ENCODE measurements at places on chromosomes 5 and 9. TPM values are rescaled to one million over a fixed set of nuclear protein-coding genes. Genes with fewer than 3 reads are reported as not detected.

- DNase-seq, result no peak
- H3K4me1 ChIP-seq, result no peaks in the 10 kb centered on the region
- no peak overlapping the region for H3K4me3 ChIP-seq
- no peak overlapping the region for H3K27ac ChIP-seq
- H3K27me3 ChIP-seq, result no peaks in the 10 kb centered on the region
- H3K36me3 ChIP-seq, result no peaks in the 10 kb centered on the region
Measured at GRCh38 chr9:119818726-119819435, 449.6 kb upstream of the BRINP1 start.

GRCh38 chr5:76471406-76471805 lies 68.3 kb downstream of the IQGAP2 start:
- H3K27me3 ChIP-seq, result no peaks in the 10 kb centered on the region
- H3K4me1 ChIP-seq, result no peaks in the 10 kb centered on the region
- no peaks in the 10 kb centered on the region for H3K36me3 ChIP-seq

DNA sequence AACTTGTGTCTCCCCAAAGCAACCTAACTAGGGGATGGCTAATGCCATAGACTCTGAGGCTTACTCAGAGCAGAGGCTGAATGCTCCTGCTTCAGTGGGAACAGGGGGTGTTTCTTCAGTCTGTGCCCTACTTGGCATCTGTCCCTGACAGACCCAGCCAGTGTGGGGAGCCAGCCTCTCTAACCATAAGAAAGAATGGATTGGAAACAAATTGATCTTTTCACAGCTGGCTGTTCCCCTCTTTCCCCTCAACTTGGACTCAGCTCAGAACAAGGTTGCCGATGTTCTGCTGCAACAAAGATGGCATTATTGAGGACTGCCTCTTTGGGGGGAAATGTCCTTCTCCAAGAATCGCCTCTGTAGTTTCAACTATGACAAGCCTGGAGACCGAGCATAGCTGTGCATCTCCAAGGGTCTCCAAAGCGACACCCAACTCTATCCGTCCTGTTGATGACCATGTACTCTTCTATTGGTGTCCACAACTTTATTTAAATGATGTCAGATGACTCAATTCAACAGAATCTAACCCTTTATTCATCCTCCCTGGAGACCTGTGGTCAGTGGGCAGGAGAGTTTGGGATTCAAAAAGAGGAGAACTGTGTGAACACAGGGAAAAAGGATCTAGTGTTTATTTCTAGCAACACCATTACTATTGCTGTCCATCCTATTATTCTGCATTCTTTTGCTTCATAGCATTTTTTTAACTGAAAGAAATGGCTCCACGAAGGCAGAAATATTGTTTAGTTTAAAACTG lies 24.7 kb upstream of the TNC start:
- no peaks in the 10 kb centered on the region for H3K36me3 ChIP-seq
- no peak overlapping the region for H3K27ac ChIP-seq
- no peaks in the 10 kb centered on the region for H3K4me1 ChIP-seq
- no peaks in the 10 kb centered on the region for H3K27me3 ChIP-seq

The KIAA0825 gene
- total RNA-seq, result 3.5 TPM

The MYMK gene
- total RNA-seq, result not detected

The TRAF1 gene
- 1.5 TPM for total RNA-seq

The SPINK4 gene
- not detected for total RNA-seq

The LCN1 gene
- total RNA-seq, result not detected

The GABRB2 gene
- not detected for total RNA-seq

The SLC23A1 gene
- total RNA-seq, result not detected
